ENCODE measurements at places on chromosomes 12 and 14.
A peak's percentile ranks its signal among the peaks of the same experiment; 100 is the strongest.

DNA sequence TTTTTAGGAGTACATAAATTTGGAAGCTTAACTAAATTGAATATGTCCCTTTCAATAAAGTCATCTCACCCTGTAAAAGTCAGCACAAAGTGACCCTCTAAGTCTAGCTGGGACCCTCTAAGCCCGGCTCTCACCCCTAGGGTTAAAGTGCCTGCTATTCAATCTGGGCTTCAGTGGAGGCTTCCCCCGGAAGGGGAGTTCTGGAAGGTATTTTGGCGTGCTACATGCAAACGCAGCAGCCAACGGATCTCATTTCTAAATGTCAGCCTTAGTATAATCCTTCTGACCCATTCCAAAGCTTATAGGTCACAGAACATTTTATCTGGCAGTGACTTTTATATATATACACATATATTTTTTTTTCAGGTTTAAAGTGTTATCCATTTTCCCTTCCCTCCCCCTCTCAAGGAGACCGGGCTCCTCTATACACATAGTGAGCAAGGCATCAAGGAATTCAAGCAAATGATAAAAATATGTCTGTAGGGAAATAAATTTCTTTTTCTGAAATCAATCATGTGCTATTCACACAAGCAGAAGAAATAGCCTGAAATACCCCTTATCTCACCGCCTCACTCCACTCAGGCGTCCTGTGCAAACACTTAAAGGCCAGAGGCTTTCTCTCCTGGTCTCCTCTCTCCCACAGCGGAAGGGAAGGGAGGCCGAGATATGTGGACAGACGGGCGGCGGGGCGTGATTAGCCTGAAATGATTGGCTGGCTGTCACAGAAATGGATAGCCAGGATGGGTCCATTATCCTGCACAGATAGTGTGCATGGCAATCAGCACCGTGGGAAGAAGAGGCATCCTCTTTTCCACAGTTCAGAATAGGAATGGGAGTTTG, 301.7 kb downstream of the GALC start:
- no peak for DNase-seq

GRCh38 chr12:48925304-48926011, at the start of gene FKBP11:
Gene FKBP11 (minus strand): TSS chr12:48925492. CDS start chr12:48925428, 64 bp downstream.
- no peak for DNase-seq

- no peak for DNase-seq
Measured at GRCh38 chr14:76104802-76105355, 46.8 kb upstream of the GPATCH2L start.

GRCh38 chr14:100030452-100031153, 34.6 kb upstream of the EVL start:
- no peak for DNase-seq

DNA sequence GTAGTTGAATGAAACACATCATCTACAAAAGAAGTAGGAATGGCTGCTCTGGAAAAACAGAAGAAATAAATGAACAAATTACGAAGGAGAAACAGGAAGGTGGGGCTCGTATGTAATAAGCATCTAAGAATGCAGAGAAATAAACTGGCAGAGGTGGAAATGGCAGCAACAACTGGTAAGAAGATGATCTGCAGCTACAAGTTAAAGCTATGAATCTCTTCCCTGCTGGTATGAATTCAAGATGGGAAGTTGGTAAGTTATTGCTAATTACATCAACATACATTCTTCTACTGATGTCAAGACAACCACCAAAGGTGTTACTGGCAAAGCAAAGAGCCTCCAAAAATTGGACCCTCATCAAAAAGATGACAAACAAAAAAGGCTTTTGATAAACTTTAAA, 59.8 kb downstream of the HECTD4 start:
- no peak for DNase-seq

GRCh38 chr12:69822201-69822860, 2.7 kb upstream of the MYRFL start:
- DNase-seq = no peak

- no peak for DNase-seq
Measured at GRCh38 chr12:14981049-14981448, 8.2 kb downstream of the PDE6H start.

DNA sequence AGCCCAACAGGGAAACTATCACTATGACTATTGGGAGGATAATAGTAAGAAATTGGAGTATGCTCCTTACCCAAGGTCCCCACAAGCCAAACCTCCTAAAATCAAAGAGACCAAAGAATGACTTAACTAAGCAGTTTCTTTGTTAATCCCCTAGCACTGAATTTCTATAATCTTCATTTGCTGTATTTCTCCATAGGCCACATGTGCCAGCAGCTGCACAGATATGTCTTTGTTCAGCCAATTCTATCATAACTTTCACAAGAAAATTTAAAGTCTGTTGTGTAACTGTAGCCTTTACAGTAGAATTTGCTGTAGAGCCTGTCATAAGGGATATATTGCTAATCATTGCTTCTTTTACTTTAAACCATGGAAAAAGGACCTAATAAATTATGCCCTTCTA, 104.0 kb downstream of the RIN3 start:
- no peak for DNase-seq

- no peak for DNase-seq
Measured at GRCh38 chr12:1115484-1116231, 124.6 kb downstream of the ERC1 start.

GRCh38 chr14:20811986-20812975, 9.6 kb upstream of the RNASE1 start:
- no peak for DNase-seq

GRCh38 chr12:71155225-71155624, 2.6 kb downstream of the TSPAN8 start:
- no peak for DNase-seq

DNA sequence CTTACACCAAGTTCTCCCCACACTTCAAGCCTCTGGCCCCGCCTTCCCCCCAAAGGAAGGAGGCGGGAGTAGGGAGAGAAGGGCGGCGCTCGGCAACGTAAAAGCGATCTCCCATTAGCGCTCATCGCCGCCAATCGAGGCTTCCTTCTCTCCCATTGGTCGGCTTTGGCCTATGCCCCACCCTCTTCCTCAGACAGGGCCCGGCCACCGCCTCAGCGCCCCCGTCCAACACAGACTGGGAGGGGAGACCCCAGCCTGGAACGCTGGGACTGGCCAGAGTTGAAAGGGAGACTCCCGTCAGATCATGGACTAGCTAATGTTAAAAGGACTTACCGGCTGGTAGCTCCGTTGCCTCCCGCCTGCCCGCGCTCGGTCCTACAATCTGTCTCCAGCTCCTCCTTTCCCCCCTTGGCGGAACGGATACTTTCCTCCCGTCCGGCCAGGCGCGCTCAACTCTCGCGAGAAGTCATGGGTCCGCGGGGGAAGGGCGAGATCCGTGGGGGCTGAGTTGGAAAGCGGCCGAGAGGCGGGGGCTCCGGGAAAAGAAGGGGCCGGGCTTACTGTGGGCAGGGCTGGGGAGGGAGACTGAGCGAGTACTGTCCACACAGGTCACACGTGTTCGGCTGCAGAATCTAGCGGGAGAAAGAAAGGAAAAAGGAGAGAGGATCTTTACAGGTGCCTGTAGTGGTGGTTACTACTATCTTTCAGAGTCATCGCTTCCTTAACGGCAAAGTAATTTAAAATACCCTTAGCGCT, at the start of gene ATF7:
TSS of gene ATF7 (minus strand) at position 437 of the 756 bp plus-strand sequence. CDS start 25,382 bp downstream, outside the sequence.
- DNase-seq = peak; percentile 99

GRCh38 chr12:43105426-43105981, 446.5 kb downstream of the ADAMTS20 start:
- no peak for DNase-seq

GRCh38 chr14:75829316-75829715, 152.5 kb downstream of the TGFB3 start:
- no peak for DNase-seq

DNA sequence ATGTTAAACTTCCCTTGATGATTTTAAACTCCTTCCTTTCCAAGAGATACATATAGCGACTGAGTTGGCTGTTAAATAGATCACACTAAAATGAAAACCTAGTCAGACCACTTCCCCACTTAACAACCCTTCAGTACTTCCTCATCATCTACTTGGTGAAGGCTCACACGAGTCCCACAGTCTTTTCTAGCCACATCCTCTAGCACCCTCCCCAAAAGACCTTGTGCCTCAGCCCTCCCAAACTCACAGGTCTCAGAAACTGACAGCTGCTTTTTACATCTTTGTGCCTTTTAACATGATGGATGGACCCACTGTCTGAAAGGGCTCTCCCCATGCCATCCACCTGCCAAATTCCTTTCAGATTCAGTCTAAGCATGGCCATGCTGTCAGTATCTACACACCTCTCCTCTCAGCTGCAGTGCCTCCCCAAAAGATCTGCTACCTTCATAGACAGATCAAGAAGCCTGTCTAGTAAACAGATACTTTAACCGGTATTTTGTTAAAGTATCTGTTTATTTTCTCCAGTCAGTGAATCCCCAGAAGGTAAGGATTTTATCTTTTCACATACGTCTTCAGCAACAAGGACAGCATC, 65.1 kb upstream of the GPHB5 start:
- DNase-seq = no peak

GRCh38 chr12:116939734-116940133, 29.0 kb downstream of the FBXW8 start:
- DNase-seq = no peak

- no peak for DNase-seq
Measured at GRCh38 chr12:45909041-45909713, 81.2 kb downstream of the SCAF11 start.

- DNase-seq = no peak
Measured at GRCh38 chr12:100159391-100160104, 16.9 kb upstream of the BLTP3B start.

GRCh38 chr14:51954657-51955056, 34.7 kb upstream of the RTRAF start:
- no peak for DNase-seq

DNA sequence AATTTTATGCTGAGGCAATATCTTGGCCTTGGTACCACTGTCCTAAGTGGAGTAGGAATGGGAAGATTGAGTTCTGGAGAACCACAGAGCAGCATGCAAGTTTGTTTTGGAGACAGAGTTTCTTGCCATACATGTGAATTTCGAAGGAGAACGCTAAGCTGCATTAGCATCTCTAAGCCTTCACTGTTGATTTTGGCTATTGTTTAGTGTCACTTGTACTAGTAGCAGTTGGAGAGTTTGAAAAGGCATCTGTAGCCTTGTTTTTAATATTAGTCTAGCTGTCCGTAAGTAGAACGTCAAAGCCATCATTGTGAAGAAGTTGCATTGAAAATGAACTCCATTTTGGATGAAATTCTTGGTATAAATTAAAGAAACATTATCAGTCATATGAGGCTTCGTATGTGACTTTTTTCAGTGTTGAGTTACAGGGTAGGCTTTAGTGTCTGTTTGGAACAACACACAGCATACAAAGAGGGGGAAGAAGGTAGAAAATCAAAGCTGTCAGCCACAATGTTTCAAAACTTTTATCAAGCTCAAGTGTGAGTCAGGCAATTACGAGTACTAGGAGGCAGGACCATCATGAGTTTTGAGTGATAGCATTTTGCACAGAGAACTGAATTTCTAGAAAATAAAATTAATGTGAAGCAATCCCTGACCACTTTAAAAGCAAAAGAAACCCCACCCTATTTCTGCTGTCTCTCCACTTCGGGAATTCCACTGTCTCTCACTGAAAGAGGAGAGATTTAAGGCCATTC, 70.2 kb upstream of the NAV3 start:
- no peak for DNase-seq

DNA sequence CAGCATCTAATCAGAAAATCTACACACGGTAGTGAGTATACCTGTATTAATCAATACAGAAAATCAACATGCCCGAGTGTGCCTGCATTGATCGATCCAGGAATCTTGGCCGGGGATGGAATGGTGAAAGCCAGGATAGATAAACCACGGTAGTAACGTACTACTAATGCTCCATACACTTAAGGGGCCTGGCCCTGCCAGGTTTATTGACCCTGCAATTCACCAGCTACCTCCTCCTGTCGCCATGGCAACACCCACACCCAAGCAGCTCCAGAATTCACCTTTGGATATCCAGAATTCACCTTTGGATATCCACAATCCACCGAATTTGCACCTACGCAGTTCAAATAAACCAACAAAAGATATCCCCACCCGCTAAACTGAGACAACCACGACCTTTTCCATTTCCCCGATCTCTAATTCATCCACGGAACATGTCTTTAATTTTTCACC, 14.8 kb upstream of the CALM1 start:
- peak; percentile 88 for DNase-seq

- DNase-seq = peak; percentile 91
Measured at GRCh38 chr12:123388177-123388950, 4.4 kb downstream of the KMT5A start.

DNA sequence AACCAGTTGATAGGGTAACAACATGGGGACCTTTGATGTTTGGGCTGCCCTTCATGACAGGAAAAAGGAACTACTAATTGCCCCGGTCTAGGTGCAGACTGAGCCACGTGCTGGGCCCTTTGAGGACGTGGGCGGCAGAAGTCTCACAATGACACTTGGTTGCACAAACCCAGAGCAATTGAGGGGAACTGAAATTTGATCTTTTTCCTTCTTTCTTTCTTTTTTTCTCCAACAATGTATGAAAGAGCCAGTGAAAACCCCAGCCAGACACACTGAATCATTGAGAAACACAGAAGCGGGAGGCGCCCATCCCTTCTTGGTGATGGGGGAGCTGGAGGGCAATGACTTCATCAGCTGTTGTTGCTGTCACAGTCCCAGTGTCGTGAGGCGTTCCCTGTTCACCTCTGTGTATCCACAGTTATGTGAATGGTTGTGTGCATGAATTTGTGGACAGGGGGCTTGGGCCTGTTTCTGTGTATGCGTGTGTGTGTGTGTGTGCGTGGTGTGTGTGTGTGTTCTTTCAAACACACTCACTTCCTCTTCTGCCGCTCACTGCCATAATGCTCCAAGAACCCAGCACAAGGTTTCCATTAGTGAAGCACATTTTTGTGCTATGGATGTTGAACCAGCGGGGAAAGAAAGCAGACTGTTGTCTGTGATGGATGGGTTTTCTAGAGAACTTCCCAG, 137.5 kb upstream of the CCND2 start:
- DNase-seq = peak; percentile 9

- DNase-seq = peak; percentile 81
Measured at GRCh38 chr14:101501341-101501740, 60.0 kb upstream of the DIO3 start.

DNA sequence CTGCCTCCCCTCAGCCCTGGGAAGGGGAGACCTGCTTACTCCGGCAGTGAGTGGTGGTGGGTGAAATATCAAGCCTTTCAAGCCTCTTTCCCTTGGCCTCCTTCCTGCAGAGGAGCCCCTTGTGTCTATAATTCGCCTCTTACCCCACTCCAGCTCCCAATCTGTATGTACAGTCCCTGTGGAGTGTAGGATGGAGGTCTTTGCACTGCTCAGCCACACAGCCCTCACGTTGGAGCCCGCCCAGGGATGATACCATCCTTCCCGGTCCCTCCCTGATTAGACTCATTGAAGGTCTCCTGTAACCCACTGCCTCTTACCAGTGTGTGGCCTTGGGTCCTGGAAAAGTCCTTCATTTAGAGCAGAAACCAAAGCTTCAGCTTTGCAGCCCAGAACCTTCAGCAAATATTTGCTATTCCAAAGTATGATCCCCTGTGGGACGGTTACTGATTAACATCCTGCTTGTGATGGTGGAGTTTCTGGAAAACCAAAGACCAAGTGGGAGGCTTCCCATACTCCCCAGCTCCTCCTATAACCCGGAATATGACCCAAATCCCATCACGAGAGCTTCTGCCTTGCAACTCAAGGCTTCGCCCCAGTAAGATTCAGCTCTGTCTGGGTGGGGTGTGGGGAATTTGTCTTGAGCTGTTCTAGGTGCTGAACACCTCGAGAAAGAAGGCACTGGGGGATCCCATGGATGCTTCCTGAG, at the start of gene SERPINA10:
TSS of gene SERPINA10 (minus strand) at position 397 of the 706 bp plus-strand sequence. CDS start 2,675 bp downstream, outside the sequence.
- no peak for DNase-seq
